ENCODE measurements at places on chromosomes 6 and 20.

DNA sequence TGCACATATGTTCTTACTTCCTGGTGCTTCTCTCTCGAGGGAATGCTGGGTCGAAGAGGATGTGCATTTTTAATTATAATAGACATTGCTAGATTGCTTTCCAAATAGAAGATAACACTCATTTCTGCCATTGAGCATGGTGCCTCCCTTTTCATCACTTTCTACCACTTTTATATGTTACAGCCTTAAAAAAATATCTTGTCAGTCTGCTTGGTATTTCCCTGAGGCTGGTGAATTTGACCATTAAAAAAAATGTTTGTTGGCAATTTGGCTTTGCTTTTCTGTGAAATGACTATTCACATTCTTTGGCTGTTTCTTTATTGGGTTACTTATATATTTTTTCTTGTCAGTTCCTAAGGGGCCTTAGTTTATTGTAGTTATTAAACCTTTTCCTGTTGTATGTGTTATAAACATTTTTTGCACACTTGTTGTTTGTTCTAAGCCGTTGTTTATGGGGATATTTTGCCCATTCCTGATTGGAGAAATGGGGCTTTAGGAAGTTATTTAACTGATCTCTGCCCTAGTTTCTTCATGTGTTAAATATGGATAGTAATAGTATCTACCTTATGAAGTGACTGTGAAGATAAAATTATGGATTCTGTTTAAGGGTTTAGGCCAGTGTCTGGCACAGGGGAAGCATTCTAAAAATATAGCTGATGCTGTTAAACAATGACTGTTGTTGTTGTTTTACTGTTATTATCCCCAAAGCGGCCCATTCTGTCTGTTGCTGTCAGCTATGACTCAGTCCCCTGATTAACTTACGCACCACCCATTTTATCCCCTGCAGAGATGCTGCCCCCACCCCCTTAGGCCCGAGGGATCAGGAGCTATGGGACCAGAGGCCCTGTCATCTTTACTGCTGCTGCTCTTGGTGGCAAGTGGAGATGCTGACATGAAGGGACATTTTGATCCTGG, 3.8 kb downstream of the DDR1 start:
- DNase-seq = no peak

- peak; percentile 81 for DNase-seq
Measured at GRCh38 chr6:45830441-45831139, 185.1 kb downstream of the CLIC5 start.

DNA sequence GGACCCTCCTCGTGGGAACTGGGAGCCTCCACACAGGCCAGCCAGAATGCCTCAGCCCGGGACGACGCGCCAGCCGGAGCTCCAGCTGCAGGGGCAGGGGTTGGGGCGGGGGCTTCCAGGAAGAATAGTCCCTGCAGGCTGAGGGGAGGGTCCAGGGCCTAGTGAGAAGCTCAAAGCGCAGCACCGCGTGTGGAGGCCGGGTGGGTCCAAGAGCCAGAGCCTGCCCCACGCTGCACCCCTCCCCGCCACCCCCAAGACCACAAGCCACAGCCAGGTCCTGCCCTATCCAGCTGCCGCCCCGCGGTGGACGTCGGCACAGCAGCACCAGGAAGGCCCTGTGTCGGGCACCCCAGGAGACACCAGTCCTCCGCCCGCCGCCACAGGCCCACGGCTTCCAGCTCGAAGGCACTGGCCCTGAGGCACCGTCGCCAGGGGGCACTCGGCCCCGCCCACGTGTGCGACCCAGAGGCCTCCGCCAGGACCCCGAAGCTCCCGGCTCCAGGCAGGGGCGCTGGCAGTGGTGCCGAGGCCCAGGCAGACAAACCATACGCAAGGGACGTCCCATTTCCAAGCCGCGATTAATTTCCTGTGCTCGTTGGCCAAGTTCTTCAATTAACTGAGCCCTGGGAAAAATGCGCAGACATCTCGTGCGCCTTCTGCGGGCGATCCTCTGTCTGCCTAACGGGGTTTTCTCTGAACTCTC, 19.5 kb downstream of the KCNQ2 start:
- DNase-seq = no peak

DNA sequence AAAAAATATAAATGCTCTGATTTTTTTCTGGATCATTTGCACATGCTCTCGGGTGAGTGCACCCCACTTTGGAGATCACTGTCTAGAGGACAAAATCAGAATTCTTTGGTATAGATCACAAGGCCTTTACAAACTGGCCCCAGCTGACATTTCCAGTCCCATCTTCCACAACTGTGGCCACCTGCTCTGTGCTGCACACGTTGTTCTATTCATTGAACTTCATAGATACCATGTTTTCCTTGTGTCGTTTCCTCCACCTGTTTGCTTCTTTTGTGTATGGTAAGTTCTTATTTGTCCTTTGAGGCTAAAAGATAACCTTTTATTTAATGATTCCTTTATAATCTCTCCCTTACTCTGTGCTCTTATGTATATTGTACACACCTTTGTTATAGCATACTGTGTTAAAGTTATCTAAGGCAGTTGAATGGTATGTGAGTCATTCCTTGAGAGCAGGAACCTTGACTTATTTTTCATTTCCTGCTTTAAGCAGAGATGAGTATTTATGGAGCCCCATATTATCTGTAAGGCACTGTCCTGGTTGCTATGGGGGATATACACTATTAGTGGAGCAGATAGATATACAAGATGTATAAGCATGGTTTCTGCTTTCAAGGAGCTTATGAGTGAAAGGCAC, 12.0 kb upstream of the SLC17A5 start:
- no peak for DNase-seq

- DNase-seq = no peak
Measured at GRCh38 chr20:5065879-5066383, 53.8 kb downstream of the PCNA start.

- DNase-seq = no peak
Measured at GRCh38 chr6:12657884-12658283, 58.7 kb upstream of the PHACTR1 start.

- DNase-seq = peak; percentile 36
Measured at GRCh38 chr20:59205044-59205443, 41.4 kb downstream of the ZNF831 start.

DNA sequence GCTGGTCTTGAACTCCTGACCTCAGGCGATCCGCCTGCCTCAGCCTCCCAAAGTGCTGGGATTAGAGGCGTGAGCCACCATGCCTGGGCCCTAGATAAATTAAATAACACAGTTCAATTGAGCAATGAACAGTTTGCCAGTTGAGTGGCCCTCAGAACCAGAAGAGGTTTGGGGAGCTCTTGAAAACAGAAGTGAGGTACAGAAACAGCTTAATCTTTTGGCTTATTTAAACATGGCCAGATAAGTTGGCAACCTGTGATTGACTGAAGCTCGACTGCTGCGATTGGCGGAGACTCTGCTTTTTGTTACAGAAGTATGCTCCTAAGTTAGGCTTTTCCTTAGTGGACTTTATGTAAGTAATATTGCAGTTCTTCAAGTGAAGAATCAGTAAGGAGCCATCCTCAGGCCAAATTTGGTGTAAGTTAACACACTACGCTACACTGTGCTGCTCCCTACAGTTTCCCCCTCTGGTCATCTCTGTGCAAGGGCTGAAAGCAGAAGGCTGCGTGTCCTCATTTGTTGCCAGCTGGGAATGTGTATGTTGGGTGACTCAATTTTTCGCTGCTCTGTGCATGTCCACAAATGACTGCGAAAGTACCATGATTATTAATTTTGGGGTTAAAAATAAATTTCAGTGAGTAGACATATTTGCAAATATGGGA, 9.8 kb downstream of the XRN2 start:
- no peak for DNase-seq

DNA sequence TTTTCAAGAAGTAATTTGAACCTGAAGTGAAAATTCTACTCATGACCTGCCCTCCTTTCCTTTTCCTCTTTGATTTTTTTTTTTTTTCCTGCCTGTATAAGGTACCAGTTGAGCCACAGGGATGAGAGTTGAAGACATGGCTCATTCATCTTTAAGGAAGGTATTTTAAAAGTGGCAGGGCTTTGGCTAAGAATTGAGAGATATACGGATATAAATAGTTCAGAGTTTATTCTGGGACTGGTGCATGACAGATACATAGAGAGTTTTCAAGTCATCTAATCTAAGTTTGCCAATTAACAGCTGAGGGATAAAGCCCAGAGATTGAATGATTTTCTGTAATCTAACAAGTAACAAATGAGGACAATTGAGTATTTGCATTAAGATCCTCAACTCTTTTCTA, 69.8 kb downstream of the BTBD3 start:
- no peak for DNase-seq

- no peak for DNase-seq
Measured at GRCh38 chr20:35743693-35744491, 1.8 kb upstream of the RBM39 start.

DNA sequence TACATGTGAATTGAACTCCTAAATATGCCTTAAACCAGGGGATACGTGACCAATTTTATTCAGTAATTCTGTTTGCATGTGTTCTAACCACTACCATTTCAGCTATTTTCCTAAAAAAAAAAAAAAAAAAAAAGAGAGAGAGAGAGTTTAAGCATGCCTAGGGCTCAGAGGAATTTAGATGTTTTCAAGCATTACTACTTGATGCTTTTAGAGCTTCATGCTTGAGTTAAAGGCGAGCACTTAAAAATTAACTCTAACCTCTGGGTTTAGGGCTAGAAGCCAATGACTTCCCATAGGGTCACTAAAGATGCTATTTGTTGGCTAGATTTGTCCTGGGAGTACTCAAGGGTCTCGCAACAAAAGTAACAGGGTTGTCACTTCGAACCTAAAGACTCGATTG, 217.7 kb downstream of the ATXN1 start:
- DNase-seq = no peak

GRCh38 chr6:34235307-34236130, 1.2 kb upstream of the HMGA1 start:
- DNase-seq = peak; percentile 82

GRCh38 chr20:37480919-37481318, 40.1 kb upstream of the NNAT start:
- no peak for DNase-seq

- DNase-seq = no peak
Measured at GRCh38 chr6:168311410-168312124, 8.0 kb downstream of the DACT2 start.

DNA sequence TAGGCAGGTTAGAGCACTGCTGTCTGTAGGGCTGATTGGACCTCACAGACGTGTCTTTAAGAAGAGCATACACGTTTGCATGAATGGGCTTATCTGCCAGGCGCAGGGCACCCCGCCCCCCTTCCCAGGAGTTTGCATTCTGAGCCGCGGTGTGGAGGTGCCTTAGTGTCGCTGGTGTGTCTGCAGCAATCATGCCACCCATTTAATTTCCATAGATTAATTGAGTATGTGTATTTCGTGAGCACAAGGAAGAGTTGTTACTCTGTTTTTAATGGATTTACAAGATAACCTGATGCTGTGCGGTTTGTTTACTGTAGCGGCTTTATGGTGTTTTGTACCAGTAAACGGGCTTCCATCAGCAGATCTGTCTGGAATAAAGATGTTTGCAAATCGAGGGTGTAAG, 107.7 kb downstream of the ZDHHC14 start:
- no peak for DNase-seq

DNA sequence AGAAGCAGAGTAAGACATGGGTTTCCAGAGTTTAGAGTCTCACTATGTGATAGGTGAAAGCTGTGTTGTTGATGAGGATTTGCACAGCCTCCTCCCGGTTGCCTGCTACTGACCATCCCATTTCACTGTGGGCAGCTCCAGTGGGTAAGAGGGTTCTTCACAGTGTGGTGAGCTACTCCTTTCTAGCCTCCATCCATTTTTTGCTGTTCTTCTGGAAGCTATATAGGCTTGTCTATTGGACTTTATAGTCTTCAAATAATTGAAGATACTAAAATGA, 13.4 kb downstream of the UST start:
- no peak for DNase-seq

GRCh38 chr6:169780571-169781091, 29.2 kb downstream of the ERMARD start:
- DNase-seq = no peak

Measured in activated CD8-positive, alpha-beta memory T cell treated with anti-CD3 and anti-CD28 coated beads, Interleukin-2, amount 50 U/mL, for 48 hours (primary cell).